ENCODE measurements at places on chromosomes 6 and 20.

DNA sequence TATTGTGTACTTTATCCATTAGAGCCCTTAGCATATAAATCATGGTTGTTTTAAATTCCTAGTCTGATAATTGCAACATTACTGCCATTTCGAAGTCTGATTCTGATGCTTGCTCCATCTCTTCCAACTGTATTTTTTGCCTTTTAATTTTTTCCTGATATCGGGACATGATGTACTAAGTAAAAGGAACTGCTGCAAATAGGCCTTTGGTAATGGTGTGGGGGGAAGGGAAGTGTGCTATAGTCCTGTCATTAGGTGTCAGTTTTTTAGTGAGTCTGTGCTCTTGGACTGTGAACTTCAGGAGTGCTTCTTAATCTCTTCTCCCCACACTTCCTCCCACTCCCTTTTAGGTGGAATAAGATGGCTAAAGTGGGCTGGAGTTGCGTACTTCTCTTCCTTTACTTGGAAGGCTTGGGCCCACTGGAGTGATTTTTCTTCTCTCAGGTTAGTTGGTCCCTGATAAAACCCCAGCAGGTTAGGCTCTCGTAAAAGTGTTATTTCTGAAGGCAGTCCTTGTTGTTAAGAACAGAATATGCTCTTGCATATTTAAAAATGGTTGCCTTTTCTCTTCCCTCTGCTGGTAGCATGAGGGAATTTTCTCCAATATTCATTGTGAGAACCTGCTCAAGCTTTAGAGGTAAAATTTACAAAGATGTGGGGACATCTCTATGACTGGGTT lies 18.1 kb downstream of the STXBP5 start:
- no peak overlapping the region for H3K27ac ChIP-seq
- H3K4me3 ChIP-seq: no peak overlapping the region
- no peaks in the 10 kb centered on the region for H3K4me1 ChIP-seq
- no peaks in the 10 kb centered on the region for H3K27me3 ChIP-seq
- no peaks in the 10 kb centered on the region for H3K36me3 ChIP-seq

DNA sequence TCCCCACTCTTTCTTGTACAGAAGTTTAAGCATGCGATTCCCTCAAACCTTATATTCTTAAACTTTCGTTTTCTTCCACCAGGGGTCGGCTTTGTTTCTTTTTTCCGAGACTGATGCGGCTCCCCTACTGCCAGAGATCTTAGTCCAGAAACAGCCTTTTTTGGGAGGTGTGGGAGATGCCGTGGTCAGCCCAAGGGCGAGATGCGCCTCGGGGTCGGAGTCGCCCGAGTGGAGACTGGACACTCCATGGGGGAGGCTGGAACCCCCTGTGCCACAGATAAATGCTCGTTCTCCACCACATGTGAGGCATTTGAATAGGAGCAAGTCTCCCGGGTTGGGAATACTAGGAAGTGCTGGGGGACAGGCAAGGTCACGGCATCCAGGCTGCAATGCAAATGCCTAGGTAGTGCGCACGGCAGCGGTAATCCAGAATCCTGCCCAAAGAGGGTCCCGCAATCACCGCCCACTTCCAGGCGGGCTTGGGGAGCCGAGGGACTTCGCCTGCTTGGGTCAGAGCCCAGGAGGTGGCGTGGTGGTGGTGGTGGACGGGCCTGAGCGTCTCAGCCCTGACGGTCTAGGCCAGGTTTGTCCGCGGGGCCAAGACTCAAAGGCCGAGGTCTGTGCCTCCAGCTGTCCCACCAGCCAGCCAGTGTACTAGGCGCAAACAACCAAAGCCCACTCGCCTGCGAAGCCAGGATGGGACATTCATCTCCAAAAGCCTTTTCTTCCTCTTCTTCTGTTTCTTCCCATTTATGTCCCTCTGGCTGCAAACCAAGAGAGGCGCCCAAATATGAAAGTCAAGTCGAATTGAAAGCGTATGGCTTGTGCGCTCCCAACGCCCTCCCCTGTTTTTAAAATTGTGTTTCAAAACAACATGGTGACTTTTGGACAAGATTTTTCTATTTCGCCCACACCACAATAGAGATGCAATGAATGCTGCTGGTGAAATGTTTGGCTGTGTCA lies 39.3 kb upstream of the OSTM1 start:
- H3K4me3 ChIP-seq: no peak overlapping the region
- H3K36me3 ChIP-seq: no peaks in the 10 kb centered on the region

GRCh38 chr20:14223806-14224205 lies 113.6 kb downstream of the FLRT3 start:
- no peaks in the 10 kb centered on the region for H3K36me3 ChIP-seq
- DNase-seq: no peak
- H3K4me3 ChIP-seq: no peak overlapping the region
- H3K27ac ChIP-seq: no peak overlapping the region
- peaks cover 5% of the 10 kb centered on the region for H3K4me1 ChIP-seq
- H3K27me3 ChIP-seq: no peaks in the 10 kb centered on the region

DNA sequence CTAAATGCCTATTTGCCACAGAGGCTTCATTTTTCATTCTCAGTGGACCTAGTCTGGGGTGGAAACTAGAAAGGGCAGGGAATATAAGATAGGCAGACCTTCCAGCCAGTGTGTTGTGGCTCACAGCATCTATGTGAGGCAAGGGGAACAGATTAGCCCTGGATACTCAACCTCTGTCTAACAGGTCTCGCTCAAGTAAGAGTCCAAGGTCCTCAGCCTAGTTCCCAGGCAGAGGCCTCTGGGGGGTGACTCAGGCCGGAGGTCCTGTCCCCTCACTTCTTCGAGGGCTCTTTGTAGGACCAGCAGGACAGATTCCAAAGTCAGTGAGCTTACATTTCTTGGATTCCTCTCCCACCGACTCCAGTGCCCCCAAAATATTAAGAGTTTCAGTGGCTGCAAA lies 106.6 kb downstream of the ZMYND8 start:
- H3K4me3 ChIP-seq: no peak overlapping the region
- peaks cover 7% of the 10 kb centered on the region for H3K36me3 ChIP-seq
- no peaks in the 10 kb centered on the region for H3K4me1 ChIP-seq
- DNase-seq: no peak
- no peak overlapping the region for H3K27ac ChIP-seq
- no peaks in the 10 kb centered on the region for H3K27me3 ChIP-seq

- no peaks in the 10 kb centered on the region for H3K4me1 ChIP-seq
- H3K4me3 ChIP-seq: no peak overlapping the region
- H3K27ac ChIP-seq: no peak overlapping the region
- H3K27me3 ChIP-seq: no peaks in the 10 kb centered on the region
Measured at GRCh38 chr20:44423480-44423879, 52.2 kb upstream of the TTPAL start.

DNA sequence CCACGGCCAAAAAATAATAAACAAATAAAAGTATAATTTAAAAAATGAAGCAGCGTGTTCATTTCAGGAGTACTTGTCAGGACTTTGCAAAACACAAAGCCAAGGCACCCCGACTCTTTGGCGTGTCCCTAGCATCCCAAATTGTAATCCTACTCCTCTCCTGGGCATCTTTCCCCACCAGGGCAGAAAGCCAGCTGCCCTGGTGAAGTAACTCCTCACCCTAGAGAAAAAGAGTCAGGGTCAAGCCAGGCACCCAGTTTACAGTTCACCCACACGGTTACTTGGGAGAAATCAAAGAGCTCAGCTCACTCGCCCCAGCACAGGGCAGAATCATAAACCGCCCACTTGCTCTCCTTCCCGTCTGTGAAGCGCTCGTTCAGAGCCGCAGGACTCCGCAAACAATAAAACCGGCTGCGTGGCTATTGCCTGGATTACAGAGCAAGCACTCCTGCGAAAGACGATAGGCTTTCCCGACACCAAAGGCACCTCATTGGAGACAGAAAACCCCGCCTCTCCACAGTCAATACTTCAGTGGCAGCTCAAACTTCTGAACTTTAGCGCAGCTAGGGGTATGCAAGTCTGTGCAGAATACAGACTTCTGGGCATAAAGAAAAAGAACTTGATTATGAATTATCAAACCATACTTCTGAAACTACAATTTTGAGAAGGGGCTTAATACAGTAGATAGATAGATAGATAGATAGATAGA lies 73.0 kb upstream of the NHSL1 start:
- no peaks in the 10 kb centered on the region for H3K4me1 ChIP-seq
- H3K27me3 ChIP-seq: no peaks in the 10 kb centered on the region

DNA sequence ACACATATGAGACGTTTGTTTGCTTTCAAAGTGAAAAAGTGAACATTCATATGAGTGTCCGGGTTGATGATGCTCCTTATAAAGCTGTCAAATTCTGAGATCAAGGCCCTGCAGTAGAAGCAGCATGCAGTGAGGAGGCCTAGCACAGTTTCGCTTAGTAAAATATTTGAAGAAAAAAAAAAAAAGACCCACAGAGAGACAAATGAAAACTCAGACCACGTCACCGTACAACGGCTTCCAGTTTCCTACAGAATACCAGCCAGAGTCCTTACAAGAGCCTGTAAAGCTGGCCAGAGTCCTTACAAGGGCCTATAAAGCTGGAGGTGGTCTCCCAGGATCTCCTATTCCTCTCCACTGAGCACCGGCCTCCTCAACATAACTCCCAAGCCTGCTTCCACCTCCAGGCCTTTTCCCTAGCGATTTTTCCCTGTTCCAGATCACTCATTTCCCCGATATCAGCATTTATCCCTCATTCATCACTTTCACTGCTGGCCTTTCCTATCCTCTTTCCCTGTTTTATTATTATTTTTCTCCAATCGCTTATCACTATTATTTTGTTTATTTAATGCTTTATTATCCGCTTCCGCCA lies 1.5 kb upstream of the HMGN4 start:
- no peaks in the 10 kb centered on the region for H3K27me3 ChIP-seq
- peak overlapping the region; percentile 77 for H3K4me3 ChIP-seq
- peak; percentile 32 for DNase-seq

- no peak overlapping the region for H3K27ac ChIP-seq
- H3K27me3 ChIP-seq: no peaks in the 10 kb centered on the region
- DNase-seq: no peak
- H3K36me3 ChIP-seq: no peaks in the 10 kb centered on the region
- H3K4me1 ChIP-seq: no peaks in the 10 kb centered on the region
- no peak overlapping the region for H3K4me3 ChIP-seq
Measured at GRCh38 chr6:55937951-55938690, 62.7 kb upstream of the BMP5 start.

DNA sequence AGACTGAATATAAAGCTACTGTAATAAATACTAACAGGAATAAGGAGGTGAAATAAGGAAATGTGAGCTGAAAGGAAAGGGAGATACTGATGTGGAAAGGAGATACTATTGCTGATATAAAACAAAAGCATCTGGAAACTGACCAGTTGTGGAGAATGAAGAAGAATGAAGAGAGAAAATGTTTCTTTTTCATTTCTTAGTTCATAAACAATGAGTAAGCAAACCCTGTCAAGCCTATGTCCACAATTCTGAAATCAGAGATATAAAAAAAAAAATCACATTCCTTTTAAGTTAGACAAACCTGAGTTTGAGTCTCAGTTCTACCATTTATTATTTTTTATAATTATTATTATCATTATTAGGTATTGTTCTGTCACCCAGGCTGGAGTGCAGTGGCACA lies 121.6 kb upstream of the GJE1 start:
- H3K36me3 ChIP-seq: no peaks in the 10 kb centered on the region
- H3K4me3 ChIP-seq: no peak overlapping the region
- no peak for DNase-seq
- H3K27ac ChIP-seq: no peak overlapping the region

GRCh38 chr6:134787261-134787877 lies 162.5 kb downstream of the ALDH8A1 start:
- H3K36me3 ChIP-seq: no peaks in the 10 kb centered on the region
- DNase-seq: no peak
- no peak overlapping the region for H3K27ac ChIP-seq
- no peak overlapping the region for H3K4me3 ChIP-seq
- no peaks in the 10 kb centered on the region for H3K4me1 ChIP-seq

DNA sequence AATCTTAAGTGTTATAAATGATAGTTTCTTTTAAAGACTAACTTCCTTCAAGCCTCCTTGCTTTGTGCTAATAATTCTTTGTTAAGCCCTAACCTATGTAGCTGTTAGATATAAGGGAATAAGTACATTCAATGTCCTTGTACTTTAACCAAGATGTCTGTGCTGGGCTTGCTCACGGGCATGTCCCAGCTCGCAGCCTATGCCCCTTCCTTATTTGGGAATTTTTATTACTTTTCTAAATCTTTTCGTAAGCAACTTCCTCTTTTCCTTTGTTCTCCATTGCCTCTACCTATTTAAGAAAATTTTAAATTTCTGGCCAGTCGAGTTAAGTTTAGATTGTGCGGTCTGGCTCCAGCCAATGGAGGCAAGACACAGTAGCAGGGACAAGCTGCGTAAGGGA lies 26.0 kb upstream of the CDK19 start:
- no peaks in the 10 kb centered on the region for H3K27me3 ChIP-seq
- no peaks in the 10 kb centered on the region for H3K4me1 ChIP-seq
- H3K27ac ChIP-seq: no peak overlapping the region
- no peak for DNase-seq
- no peaks in the 10 kb centered on the region for H3K36me3 ChIP-seq

GRCh38 chr6:49030251-49031020 lies 432.6 kb downstream of the MMUT start:
- no peak overlapping the region for H3K4me3 ChIP-seq
- no peak overlapping the region for H3K27ac ChIP-seq
- H3K4me1 ChIP-seq: no peaks in the 10 kb centered on the region
- no peak for DNase-seq
- no peaks in the 10 kb centered on the region for H3K36me3 ChIP-seq

DNA sequence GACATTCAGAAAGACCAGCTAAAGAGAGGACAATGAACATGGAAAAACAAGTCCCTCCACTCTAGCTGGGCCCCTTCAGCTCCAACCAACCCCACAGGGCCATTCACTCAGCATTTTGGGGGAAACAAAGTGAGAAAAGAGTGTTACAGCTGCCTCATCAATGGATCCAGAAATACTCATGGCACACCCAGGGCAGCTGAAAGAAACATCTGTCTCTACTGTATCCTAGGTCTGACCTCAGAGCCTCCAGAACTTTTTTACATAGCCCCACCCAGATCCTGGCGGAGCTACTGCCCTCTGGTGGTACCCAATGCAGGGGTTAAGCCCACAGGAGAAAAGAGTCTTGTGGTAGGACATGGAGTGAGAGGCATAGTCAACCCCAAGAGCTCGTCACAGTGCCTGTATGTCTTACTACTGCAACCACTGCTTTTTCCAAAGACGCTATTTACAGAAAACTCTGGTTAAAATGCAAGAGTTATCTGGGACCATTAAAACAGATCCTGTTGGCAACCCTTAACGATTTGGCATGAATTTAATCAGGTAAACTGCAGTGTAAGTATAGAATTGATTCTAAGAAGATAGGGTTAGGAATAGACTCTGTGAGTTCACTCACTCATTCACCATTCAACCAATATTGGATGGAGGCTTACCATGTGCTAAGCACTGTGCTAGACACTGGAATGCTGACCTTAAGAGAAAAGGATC lies 37.4 kb upstream of the FAM83C start:
- H3K27me3 ChIP-seq: no peaks in the 10 kb centered on the region
- H3K27ac ChIP-seq: no peak overlapping the region
- H3K4me3 ChIP-seq: no peak overlapping the region

GRCh38 chr6:25279748-25280343 lies 672 bp downstream of the CARMIL1 start:
- peak overlapping the region; percentile 74 for H3K4me3 ChIP-seq
- no peaks in the 10 kb centered on the region for H3K4me1 ChIP-seq
- H3K36me3 ChIP-seq: no peaks in the 10 kb centered on the region
- peak; percentile 50 for DNase-seq
- no peaks in the 10 kb centered on the region for H3K27me3 ChIP-seq

Measured in colonic mucosa (tissue), 4 donors.